LHCN-M2 (cell line): ENCODE measurements at places on chromosomes 1 and 21. TPM values are rescaled to one million over a fixed set of nuclear protein-coding genes. Genes with fewer than 3 reads are reported as not detected.
A peak's percentile ranks its signal among the peaks of the same experiment; 100 is the strongest.

DNA sequence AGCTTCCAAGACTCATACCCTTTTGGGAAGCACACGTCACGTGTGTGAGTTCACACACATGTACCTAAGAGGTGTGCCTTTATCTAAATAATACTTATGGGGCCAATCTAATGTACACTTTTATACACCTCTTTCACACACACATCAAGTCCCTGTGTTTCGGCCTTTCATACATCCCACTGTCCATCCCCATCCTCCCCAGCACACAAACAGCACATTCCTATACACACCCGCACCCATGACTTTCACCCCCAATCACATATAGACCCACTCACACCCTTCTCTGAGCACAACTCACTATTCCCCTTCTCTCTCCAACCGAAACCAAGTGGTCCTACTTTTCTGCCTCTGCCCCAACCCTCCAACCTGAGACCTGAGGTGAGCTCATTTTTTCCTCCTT, 3.5 kb downstream of the MEX3A start:
- no peak for DNase-seq

GRCh38 chr1:192201303-192201702, 43.0 kb downstream of the RGS18 start:
- DNase-seq = no peak

The TMPRSS2 gene
- not detected in 2 replicates for total RNA-seq

The B3GALT2 gene
- 2.5 and 5.7 TPM in 2 replicates for total RNA-seq

The GLIS1 gene
- 3.7 and 4.6 TPM in 2 replicates for total RNA-seq

The FAM167B gene
- total RNA-seq = 0.23 TPM in 1 of 2 replicates, not detected in the other

The TMCC2 gene
- total RNA-seq = 2.8 and 3.3 TPM in 2 replicates

GRCh38 chr1:209063767-209064659, 519.5 kb upstream of the CAMK1G start:
- no peak for DNase-seq

The HSF2BP gene
- total RNA-seq = 2.4 and 2.6 TPM in 2 replicates

The PTPN7 gene
- not detected in 2 replicates for total RNA-seq

DNA sequence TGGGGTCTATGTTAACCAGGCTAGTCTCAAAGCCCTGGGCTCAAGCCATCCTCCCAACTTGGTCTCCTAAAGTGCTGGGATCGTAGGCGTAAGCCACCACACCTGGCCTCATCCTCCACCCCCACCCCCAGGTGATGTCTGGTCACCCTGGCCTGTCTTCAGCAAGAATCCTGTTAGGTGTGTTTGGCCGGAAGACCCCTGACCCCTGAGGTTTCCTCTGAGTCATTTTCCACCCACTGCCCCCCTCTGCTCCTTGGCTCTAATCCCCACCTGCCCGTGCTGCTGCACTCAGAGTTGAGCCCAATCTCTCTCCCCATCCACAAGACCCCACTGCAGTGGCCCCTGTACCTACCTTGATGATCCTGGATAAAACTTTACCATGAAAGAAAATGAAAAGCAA, 25.2 kb downstream of the SLC66A1 start:
- no peak for DNase-seq

- DNase-seq = no peak
Observed at GRCh38 chr1:118479351-118479750, 294.3 kb upstream of the SPAG17 start.

DNA sequence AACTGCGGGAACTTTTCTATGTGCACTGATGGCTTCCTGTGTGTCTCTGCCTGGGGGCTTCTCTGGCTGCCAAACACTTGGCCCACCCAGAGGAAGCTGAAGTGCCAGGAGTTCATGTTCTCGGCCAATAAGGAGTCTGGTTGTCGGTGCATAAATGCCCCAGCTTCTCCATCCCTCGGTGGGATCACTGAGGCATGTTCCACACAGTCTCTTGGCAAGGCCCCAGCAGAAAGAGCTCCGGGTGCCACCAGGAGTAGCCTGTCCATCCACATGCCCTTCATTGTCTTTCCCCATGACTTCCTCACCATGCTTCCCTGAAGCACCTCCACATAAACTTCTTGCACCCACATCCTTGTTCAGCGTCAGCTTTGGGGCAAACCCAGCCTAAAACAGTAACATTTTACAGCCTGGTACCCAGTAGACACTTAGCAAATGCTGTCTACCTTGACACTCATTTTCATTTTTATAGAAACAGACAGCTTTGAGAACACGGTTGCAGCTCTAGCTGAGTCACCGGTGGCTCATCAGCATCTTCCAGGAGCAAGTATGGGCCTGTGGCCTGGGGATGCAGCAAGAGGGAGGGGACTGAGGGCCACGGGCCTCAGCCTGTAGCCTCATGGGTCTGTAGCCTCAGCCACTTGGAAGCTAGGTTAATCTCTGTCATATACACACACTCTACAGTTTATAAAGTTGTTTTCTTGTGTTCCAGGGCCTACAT, 14.8 kb upstream of the CDCP2 start:
- DNase-seq = peak; percentile 61

DNA sequence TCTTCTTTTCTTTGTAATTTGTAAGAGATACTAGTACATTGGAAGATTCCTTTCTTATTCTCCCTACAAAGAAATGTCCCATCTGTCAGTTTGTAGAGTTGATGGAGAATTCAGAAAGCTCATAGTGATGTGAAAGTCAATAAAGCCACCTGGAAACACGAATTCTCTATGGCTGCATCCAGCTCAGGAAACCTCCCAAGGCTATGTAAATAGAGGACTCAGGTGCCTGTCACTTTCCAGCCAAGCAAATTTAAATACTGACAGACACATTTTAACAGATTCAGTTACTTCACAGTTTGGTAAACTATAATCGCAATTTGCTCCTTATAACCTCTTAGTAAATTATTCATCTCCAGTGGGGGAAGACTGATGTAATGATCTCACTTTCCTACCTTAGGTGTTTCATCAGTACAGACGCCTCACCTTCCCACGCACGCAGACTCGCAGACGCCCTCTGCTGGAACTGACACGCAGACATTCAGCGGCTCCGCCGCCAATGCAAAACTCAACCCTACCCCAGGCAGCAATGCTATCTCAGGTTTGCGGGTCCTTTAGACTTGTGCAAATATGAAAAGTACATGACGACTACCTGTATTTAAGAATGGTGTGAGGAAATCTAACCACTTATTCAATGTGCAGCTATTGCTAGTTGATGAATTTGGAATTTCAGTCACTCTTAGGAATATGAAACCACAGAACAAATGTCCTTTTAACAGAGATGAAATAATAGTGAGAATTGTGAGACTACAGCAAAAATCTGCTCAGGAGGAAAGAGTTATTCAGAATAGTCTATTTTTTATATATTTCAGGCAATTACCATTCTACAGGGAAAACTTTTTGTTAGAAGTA, 60.6 kb downstream of the PTPRC start:
- peak; percentile 19 for DNase-seq

The PGLYRP3 gene
- not detected in 2 replicates for total RNA-seq

DNA sequence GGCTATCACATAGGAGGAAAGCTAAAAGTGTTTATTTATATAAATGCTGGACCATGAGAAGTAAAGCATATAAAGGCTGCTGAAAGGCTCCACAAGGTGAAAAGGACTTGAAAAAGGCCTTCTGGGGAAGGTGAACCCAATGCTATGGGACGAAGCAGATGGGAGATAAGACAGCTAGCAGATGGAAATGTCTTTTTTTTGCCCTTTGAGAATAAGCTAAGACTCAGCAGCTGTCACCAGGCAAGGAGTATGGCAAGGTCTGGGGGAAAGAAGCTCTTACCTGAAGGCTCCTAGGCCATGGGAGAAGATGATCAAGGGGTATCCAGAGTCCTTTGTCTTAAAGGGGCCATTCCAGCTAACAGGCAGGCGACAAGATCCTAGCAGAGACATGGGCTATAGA, 9.9 kb downstream of the PAFAH2 start:
- no peak for DNase-seq

- no peak for DNase-seq
Observed at GRCh38 chr1:29670752-29671151, 434.4 kb downstream of the PTPRU start.

DNA sequence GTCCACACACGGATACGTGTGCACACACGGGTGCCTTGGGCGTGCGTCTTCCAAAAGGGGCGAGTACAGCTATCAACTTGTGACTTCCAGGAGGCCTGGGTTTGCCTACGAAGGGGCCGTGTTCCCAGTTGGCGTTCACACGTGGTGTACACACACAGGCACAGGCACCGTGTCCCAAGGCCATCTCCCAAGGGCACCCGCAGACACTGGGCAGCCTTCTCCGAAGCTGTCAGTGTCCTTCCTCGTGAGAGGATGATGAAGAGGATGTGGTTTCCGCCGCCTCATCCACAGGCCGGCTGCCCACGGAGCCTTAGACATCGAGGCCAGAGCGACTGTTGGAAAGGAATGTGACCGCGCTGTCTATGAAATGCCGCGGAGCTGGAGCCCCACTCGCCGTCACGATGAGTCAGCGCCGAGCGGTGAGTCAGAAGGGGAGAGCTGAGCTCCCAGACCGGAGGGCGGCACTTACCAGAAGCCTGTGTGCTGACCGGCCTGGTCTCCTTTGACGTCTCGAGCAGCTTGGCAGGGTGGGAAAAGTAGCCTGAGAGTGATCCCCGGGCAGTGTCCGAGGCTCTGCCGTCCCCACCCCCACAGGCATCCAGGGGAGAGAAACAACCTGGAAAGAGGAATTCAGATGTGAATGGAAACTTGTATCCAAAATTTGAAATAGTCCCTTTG, 141.4 kb upstream of the ARHGEF16 start:
- DNase-seq = peak; percentile 96

GRCh38 chr1:162029157-162029556, 5.5 kb upstream of the OLFML2B start:
- DNase-seq = no peak
